ENCODE measurements at places on chromosomes 4 and X. TPM values are rescaled to one million over a fixed set of nuclear protein-coding genes. Genes with fewer than 3 reads are reported as not detected.

CLTRN gene
- total RNA-seq, result 0.31 TPM

DNA sequence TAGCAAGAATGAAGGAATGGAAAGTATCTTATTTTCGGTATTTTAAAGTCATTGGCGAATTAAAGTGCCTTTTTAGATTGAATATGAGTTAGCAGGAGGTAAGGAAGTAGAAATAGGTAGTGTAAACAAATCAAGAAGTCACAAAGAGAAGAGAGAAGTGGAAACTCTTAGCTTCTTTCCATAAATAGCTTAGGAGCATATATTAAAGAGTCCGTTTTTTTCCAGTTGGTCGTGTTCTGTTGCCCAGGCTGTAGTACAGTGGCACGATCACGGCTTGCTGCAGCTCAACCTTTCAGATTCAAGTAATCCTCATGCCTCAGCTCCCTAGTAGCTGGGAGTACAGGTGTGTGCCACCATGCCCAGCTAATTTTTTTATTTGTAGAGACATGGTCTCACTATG lies 56.4 kb downstream of the UBE2K start:
- no peak for DNase-seq

DNA sequence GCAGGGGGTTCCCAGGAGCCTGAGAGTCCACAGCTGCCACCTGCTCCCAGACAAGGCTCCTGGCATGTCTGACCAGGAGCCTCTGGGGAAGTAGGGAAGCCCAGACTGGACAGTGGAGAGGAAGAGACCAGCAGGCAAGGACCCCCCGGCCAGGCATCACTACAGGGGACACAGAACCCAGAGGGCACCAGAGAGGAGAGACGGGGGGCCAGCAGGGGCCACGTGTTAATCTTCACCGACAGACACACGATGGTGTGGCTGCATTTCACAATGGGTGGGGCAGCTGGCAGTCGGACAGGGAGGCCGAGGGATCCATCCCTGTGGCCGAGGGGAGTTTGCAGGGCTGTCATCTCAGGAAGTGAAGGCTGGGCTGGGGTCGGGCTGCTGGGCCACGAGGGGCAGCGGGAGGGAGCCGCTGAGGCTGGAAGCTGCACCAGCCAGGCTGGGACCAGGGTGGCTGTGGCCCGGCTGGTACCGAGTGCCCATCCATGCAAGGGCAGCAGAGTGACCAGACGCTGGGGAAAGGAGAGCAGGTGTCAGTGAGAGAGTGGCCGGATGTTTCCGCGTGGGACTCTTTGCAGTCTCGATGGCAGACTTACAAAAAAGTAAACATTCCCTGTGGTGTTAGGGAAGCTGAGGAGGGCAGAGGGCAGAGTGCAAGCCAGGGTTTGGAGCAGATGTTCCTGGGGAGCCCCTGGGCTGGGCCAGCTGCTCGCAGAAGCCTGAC lies 4.7 kb downstream of the PDE6B start:
- no peak for DNase-seq

GRCh38 chr4:2824836-2825381 lies 18.7 kb upstream of the ADD1 start:
- DNase-seq, result peak; percentile 18

DNA sequence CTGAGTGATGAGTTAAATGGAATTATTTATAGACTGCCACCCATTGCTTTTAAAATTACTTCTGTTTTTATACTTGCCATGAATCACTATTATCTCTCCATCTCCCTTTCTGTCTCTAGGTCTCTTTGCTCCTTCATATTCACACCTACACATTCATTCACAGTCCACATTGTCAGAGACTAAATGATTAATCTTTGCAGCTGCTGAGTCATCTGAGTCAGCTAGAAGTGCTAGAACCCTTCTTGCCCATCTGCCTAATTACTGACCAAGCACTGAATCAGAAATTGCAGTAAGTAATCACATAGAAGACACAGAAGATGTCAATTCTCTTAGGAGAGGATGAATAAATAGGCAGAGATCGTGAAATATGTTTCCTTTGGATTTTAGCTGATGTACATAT lies 31.6 kb upstream of the RPS6KA6 start:
- DNase-seq, result no peak

BEX2 gene
- 8.4 TPM for total RNA-seq

DNA sequence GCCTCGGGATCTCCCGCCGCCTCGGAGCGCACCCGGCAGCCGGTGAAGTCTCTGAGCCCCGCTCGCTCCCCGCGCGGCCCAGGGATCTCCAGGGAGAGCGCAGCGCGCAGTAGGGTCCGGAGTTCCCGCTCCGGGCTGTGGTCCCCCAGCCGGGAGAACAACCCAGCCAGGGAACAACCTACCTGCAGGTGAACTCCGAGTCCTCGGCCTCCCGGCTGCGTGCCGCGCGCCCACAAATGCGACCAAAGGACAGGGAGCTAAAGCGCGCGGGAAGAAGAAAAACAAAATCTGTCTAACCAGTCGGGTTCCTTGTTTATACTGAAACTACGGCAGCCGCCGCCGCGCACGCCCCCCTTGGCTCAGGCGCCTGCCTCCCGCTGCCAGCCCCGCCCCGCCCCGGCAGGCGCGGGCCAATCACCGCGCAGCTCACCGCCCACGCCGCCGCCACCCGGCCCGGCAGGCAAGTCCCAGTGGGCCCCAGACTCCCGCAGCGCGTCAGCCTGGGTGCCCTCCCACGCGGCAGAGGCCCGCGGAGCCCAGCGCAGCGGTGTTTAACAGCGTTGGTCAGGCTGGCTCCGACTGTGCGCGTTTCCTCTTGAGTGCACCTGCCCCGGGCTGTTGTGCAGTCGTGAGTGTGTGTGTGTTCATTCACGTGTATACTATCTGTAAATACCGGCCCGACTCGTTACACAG lies at the start of gene RASGEF1B:
Gene RASGEF1B, minus strand, starts transcription at position 320 of the 693 bp plus-strand sequence. CDS start 12,399 bp downstream, outside the sequence.
- peak; percentile 93 for DNase-seq

- no peak for DNase-seq
These were observed 12.0 kb downstream of the HMX1 start for GRCh38 chr4:8859550-8860095.

GRCh38 chrX:39710776-39711175 lies 387.0 kb downstream of the BCOR start:
- DNase-seq, result no peak

DNA sequence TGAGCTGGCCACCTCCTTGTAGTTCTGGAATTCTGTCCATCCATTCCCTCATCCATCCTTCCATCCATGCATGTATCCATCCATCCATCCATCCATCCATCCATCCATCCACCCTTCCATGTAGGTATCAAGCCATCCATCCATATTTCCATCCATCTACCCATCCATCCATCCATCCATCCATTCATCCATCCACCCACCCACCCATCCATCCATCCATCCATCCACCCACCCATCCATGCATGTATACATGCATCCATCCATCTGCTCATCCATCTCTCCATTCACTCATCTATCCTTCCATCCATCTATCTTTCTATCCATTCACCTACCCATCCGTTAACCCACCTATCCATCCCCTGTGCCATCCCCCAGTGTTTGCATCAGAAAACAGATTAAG lies 153.6 kb upstream of the STX18 start:
- DNase-seq, result no peak

SULT1B1 gene
- total RNA-seq, result 1.6 TPM

- DNase-seq, result no peak
These were observed 41.7 kb downstream of the TMEM164 start for GRCh38 chrX:110044346-110045249.

DGAT2L6 gene
- not detected for total RNA-seq

DNA sequence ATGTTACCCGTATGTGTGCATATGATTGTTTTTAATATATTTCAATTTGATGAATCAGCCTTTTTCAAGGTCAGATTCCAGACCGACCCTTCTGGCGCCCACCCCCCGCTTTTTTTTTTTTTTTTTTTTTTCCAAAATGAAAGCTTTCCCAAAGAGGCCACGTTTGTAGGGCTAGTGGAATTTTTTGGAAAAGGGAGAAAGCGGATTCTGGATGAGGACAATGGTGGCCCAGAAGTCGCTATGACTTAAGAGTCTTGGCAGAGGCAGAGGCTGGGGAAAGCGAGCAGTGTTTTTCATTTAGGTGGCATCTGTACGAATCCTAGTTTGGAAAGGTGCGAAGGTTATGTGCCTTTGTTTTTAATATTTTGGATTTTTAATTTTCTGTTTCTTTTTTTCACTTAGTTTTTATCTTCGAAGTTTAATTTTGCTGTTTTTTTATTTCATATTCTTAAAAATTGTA lies 14.6 kb downstream of the NDUFB11 start:
- DNase-seq, result no peak

DNA sequence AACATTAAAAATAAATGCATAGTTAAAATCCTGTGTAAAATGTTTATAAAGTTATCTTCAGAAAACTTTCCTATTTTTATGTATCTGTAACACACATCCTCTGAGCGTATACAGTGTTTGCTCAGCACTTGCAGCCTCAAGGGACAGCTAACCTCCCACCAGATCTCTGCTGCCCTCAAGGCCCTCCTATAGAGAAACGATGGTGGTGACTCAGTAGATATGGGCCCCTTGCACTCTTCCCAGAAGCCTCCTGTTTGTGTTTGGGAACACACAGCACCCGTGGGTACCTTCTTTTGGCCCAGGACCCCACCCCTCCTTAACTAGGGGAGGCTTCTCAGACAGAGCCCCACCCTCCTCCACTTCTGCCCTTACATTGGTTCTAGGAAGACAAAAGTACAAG lies 26.7 kb downstream of the PJA1 start:
- no peak for DNase-seq

DNA sequence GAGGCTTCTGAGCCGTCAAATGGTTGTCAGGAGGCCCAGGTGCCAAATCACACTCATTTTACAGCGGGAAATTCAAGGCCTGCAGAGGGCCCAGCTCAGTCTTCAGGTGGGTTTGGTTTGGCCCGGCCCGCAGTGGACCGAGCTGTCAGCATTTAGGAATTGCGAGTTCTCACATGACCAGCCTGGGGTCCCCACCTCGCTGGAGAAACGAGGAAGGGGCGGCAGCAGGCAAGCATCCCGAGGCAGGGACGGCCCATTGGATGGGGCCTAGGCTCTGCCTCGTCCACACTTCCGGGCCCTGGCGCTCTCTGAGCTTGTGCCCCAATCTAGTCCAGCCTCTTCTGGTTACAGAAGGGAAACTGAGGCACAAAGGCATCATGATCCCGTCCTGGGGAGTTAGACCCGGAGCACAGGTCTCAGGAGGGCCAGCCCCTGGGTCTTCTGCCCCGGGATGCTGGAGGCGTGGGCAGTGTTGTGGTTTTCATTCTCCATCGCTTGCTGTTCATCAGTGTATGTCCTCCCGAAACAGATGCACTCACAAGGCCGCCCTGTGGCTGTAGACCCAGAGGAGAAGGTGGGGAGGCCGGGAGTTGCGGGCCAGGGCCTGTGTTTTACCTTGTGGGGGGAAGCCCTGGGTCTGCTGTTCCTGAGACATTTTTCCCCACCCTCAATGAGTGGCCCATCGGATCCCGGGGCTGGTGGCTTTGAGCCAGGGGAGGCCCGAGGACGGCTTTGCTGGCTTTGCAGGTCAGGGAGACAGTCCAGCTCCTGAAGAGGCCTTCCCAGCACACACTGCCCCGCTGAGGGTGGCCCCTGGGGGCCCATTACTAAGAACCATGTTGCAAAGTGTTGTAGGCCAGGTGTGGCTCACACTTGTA lies 8.9 kb downstream of the PSAPL1 start:
- no peak for DNase-seq

GRCh38 chr4:184385705-184386141 lies 88.6 kb downstream of the IRF2 start:
- peak; percentile 72 for DNase-seq

GRCh38 chr4:498328-498904 lies 540 bp downstream of the ZNF721 start:
- no peak for DNase-seq

GRCh38 chrX:68354879-68355628 lies 78.2 kb downstream of the OPHN1 start:
- DNase-seq, result no peak

DDIT4L gene
- total RNA-seq, result 6.1 TPM

- no peak for DNase-seq
These were observed 282.9 kb downstream of the RAB28 start for GRCh38 chr4:13201241-13201640.

FANCB gene
- total RNA-seq, result 0.82 TPM

TEX11 gene
- total RNA-seq, result not detected

DNA sequence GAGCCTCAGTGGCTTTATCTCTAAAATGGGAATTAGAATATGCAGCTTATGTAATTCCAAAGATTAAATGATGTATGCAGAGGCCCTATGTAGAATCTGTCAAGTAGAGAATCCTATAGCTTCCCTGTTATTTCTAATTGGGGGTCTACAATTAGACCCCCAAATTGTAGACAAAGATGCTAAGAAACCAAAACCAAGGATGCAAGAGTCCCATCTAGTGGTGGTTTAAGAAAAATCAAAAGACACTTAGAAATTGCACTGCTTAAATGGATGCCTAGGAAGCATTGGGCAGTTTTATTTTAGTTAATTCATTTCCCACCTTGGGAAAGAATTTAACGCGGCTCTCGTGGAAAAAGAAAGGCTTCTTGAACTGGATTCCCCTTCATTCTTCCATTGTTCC lies 115.2 kb downstream of the GABRA2 start:
- DNase-seq, result no peak

AKAP14 gene
- total RNA-seq, result not detected

DNA sequence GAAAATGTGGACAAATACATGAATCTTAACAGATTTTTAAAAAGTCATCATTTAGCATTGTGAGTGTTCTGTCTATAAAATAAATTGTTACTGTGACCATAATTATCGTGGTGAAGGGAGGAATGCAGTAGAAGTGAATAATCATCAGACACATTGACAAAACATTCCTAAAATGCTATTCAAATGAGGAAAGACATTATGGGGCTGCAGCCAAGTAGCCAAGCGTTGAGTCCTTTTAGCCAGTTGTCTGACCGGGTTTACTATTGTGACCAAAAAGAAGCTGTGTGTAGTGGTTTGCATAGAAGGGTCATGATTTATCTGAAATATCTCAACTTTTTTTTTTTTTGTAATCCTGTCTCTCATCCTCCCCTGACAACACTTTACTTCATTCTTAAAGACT lies 19.5 kb downstream of the WWC2 start:
- DNase-seq, result no peak

CXCL11 gene
- 0.16 TPM for total RNA-seq

GRCh38 chrX:42491137-42491907 lies 286.6 kb downstream of the PPP1R2C start:
- no peak for DNase-seq

DNA sequence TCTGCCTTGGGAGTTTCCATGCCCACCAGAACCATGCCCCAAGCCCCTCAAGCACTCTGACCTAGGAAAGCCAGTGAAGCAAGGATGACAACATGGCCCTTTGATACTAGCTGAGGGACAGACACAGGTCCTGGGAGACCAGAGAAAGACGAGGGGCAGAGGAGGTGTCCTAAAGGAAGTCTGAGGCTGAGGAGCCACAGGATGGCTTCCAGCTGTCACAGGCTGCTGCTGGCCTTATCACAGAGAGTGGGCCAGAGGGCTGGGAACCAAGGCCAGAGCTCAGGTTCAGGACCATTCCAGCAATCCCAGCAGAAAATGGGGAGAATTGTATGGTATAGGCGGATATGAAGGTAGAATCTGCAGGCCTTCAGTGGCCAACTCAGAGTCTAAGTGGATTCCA lies 31.7 kb upstream of the MSANTD1 start:
- DNase-seq, result no peak

DNA sequence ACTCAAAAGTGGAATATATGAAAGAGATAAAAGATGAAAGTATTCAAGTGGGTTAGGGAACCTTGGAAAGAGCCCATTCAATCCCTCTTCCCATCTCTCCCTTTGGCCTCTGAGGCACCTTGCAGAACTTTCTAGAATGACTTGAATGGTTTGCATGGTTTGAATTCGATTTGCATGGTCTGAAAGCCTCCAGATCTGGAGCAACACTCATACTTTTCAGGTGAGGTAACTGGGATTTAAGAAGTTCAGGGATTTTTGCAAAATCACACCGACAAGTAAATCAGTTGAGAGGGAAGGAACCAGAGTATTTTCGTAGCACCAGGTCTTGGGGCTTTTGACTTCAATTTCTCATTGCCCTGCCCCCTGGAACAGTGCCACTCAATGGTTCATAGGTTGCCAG lies 476.0 kb upstream of the FTHL17 start:
- no peak for DNase-seq

MAGEA11 gene
- total RNA-seq, result not detected

Measured in left cardiac atrium (tissue), 4 donors.